ENCODE measurements at places on chromosomes 6 and 20.

DNA sequence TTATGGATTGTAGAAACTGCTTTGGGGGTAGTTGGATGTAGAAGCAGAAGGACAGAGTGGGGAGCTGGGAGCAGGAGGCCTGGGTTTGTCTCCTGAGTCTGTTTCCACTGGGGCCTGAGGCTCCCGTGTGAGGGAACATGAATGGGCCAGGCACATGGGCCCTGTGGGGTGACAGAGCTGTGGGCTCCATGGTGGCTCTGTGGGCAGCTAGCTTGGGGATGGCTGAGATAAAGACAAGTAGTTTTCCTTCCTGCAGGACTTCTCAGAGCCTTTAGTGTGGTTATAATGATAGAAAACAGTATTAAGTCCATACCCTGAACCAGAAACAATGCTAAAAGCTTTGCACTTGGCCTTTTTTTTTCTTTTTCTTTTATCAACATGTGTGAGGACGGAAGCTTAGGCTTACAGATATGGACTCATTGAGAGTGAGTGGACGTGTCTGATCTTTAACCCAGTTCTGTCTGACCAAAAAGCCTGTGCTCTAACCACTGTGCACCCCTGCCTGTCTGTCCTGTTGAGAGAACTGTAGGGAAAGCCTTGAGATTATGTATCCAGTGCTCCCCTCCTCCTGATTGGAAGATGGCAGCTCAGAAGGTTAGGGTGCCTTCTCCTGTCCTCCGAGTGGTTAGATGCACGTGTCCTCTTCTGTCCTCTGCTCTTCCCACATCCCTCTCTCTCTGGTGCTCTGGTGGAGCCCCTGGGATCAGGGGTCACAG, 98.3 kb downstream of the CDH26 start:
- peak overlapping the region; percentile 87 for H3K27ac ChIP-seq
- peaks cover 44% of the 10 kb centered on the region for H3K4me1 ChIP-seq
- peak overlapping the region; percentile 76 for H3K4me3 ChIP-seq
- no peaks in the 10 kb centered on the region for H3K36me3 ChIP-seq

- no peak overlapping the region for H3K4me3 ChIP-seq
- no peaks in the 10 kb centered on the region for H3K36me3 ChIP-seq
- H3K27me3 ChIP-seq: peaks cover 4% of the 10 kb centered on the region
- no peak overlapping the region for H3K27ac ChIP-seq
- peaks cover 5% of the 10 kb centered on the region for H3K4me1 ChIP-seq
Measured at GRCh38 chr20:10006447-10007090, 28.2 kb upstream of the ANKEF1 start.

DNA sequence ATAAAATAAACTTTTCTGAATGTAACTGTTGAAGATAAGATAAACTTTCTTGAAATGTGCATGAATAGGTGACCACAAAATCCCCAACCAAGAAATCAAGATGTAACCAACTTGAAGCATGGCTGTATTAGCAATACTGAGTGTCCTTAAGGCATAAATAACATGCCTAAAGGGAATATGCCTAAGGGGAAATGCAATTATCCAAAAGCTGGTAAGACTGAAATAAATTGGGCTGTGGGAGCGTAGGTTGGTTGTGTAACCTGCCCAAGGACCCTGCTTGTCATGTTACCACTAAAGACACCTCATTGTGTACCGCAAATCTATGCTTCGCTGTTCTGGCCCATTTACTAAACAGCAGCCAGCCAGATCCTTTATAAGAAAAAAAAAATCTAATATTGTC, 200.8 kb upstream of the PDE10A start:
- no peaks in the 10 kb centered on the region for H3K27me3 ChIP-seq
- no peaks in the 10 kb centered on the region for H3K36me3 ChIP-seq
- no peaks in the 10 kb centered on the region for H3K4me1 ChIP-seq
- no peak overlapping the region for H3K27ac ChIP-seq
- DNase-seq: no peak
- H3K4me3 ChIP-seq: no peak overlapping the region

DNA sequence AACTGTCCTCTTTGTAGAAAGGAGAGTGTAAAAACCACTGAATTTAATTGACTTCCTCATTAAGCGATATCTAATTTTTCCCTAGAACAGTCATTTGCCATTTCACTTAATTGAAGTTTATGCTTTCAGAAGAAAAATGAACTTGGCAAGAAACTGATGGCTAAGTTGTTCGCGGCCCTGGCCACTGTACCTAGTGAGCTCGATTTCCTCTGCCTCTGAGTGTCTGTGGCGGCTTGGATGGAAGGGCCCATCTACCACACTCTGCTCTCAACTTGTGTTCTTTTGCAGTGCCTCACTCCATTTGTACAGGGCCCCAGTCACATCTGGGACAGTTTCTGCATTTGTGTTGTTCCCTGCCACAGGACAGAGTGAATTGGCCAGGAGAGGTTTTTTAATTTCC, 102.9 kb downstream of the BCAS1 start:
- DNase-seq: no peak
- no peak overlapping the region for H3K27ac ChIP-seq

- H3K27me3 ChIP-seq: no peaks in the 10 kb centered on the region
- H3K36me3 ChIP-seq: no peaks in the 10 kb centered on the region
- H3K4me3 ChIP-seq: no peak overlapping the region
Measured at GRCh38 chr20:55583036-55583435, 422.3 kb downstream of the CBLN4 start.

DNA sequence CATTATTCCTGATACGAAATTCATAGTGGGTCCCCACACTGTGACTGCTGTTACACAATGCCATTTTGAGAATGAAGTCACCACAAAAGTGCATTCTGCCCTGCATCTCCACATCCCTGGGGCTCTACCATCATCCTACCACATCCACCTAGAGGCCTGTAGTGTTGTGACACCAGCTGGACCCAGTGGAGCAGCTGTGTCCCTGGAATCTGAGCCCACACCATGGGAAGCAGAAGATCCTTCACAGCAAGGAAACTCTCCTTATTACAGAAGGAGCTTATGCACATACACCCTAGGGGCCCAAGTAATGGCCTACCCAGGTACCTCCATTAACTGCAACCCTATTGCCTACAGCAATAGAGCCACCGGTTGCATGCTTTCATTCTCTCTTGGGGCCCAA, 566.6 kb upstream of the EPHA7 start:
- no peak for DNase-seq
- no peaks in the 10 kb centered on the region for H3K36me3 ChIP-seq
- no peaks in the 10 kb centered on the region for H3K27me3 ChIP-seq
- no peak overlapping the region for H3K4me3 ChIP-seq

DNA sequence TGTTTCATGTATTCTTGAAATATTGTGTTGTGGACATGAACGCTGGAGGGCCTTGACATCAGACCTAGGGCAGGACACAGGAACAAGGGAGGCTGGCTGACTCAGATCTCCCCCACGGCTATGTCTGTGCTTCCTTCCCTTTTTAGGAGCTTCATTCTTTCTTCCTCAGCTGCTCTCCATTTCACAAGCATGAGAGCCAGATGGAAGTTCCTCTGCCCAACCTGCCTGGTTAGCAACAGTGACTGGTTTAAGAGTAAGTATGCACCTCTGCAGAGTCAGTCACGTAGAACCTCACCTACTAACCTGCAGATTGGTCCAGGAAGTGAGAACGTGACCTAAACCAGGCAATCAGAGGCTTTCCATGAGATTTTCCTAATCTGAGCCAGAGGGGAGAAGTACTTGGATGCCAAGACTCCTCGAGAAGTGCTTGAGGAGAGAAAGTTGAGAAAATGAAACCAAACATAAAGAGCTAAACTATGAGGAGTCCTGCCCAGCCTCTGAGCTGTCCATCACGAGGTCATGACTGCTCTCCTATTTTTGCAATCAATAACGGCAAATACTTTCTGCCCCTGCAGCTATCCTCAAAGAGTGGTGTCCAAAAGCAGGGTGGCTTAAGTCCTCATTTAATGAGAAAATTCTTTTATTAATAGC, 465.2 kb upstream of the CITED2 start:
- H3K4me1 ChIP-seq: no peaks in the 10 kb centered on the region
- no peak overlapping the region for H3K4me3 ChIP-seq
- peaks cover 2% of the 10 kb centered on the region for H3K27me3 ChIP-seq
- H3K36me3 ChIP-seq: no peaks in the 10 kb centered on the region

- H3K36me3 ChIP-seq: no peaks in the 10 kb centered on the region
- no peaks in the 10 kb centered on the region for H3K27me3 ChIP-seq
- H3K4me1 ChIP-seq: no peaks in the 10 kb centered on the region
- H3K4me3 ChIP-seq: no peak overlapping the region
Measured at GRCh38 chr6:126429866-126430265, 90.0 kb downstream of the CENPW start.

- H3K36me3 ChIP-seq: peaks cover 10% of the 10 kb centered on the region
- DNase-seq: no peak
- H3K27me3 ChIP-seq: no peaks in the 10 kb centered on the region
- H3K4me3 ChIP-seq: no peak overlapping the region
Measured at GRCh38 chr20:52172392-52173047, 19.1 kb downstream of the ZFP64 start.

- no peaks in the 10 kb centered on the region for H3K36me3 ChIP-seq
- DNase-seq: no peak
- no peak overlapping the region for H3K4me3 ChIP-seq
- H3K27me3 ChIP-seq: peaks cover 2% of the 10 kb centered on the region
Measured at GRCh38 chr6:75856902-75857301, 107.9 kb downstream of the MYO6 start.

- no peaks in the 10 kb centered on the region for H3K36me3 ChIP-seq
- H3K4me1 ChIP-seq: no peaks in the 10 kb centered on the region
- H3K27ac ChIP-seq: no peak overlapping the region
- no peaks in the 10 kb centered on the region for H3K27me3 ChIP-seq
Measured at GRCh38 chr6:71965404-71965803, 79.1 kb downstream of the RIMS1 start.
